ENCODE measurements at places on chromosomes 2 and 18. TPM values are rescaled to one million over a fixed set of nuclear protein-coding genes. Genes with fewer than 3 reads are reported as not detected.

Gene ATP8B1
- total RNA-seq, result not detected

GRCh38 chr2:20012032-20012281 is 511 bp downstream of the MATN3 start:
- H3K27ac ChIP-seq, result no peak overlapping the region
- peaks cover 20% of the 10 kb centered on the region for H3K27me3 ChIP-seq
- H3K4me3 ChIP-seq, result no peak overlapping the region
- H3K36me3 ChIP-seq, result no peaks in the 10 kb centered on the region
- DNase-seq, result no peak
- peaks cover 10% of the 10 kb centered on the region for H3K4me1 ChIP-seq

DNA sequence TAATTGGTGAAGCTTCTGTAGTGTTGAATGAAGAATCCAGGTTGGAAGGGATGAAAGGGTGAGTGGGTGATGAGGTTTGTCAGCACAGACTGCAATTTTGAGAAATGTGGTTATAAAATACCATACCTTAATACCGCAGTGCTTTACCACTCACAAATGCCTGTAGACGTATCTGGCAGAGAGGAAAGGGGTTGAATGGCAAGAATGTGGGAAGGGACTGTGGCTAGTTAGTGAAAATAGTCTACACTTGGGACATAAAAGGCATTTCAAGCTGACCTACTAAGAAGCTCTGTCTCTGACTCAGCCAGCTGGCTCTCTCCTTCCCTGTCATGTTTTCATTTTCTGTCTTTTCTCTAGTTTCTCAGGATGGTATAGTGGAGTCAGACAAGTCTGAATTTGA is 25.1 kb downstream of the CDK15 start:
- H3K27ac ChIP-seq, result no peak overlapping the region
- H3K4me3 ChIP-seq, result no peak overlapping the region
- no peak for DNase-seq
- no peaks in the 10 kb centered on the region for H3K36me3 ChIP-seq
- H3K4me1 ChIP-seq, result no peaks in the 10 kb centered on the region
- H3K27me3 ChIP-seq, result no peaks in the 10 kb centered on the region

- H3K27ac ChIP-seq, result no peak overlapping the region
- H3K4me3 ChIP-seq, result no peak overlapping the region
- no peaks in the 10 kb centered on the region for H3K27me3 ChIP-seq
- no peaks in the 10 kb centered on the region for H3K36me3 ChIP-seq
- no peaks in the 10 kb centered on the region for H3K4me1 ChIP-seq
- no peak for DNase-seq
Observed at GRCh38 chr18:43917520-43917919, 640.2 kb upstream of the SYT4 start.

DNA sequence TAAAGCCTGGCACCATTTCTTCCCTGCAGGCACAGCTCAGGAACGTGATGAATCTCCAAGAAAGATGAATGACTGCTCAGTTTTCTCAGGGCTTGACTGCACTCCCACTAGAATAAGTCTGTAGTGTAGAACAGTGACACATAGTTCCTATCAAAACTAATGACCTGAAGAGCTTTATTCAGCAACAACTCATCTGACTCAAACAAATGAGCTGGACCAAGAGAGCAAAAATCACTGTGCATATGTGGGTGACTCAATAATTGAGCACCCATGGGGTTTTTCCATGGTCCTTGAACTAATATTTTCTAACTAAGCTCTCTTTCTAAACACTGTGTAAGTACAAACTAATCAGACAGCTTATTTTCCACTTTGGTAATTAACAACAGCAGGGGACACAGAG is 61.1 kb upstream of the XDH start:
- H3K27me3 ChIP-seq, result peaks cover 3% of the 10 kb centered on the region
- H3K27ac ChIP-seq, result no peak overlapping the region
- DNase-seq, result no peak
- H3K36me3 ChIP-seq, result no peaks in the 10 kb centered on the region

- H3K36me3 ChIP-seq, result peaks cover 5% of the 10 kb centered on the region
- no peaks in the 10 kb centered on the region for H3K4me1 ChIP-seq
- no peak for DNase-seq
- H3K27me3 ChIP-seq, result no peaks in the 10 kb centered on the region
Observed at GRCh38 chr2:64111426-64111825, 32.8 kb downstream of the PELI1 start.

GRCh38 chr18:79766308-79766707 is 31.4 kb upstream of the KCNG2 start:
- H3K27ac ChIP-seq, result no peak overlapping the region
- no peaks in the 10 kb centered on the region for H3K4me1 ChIP-seq
- no peaks in the 10 kb centered on the region for H3K36me3 ChIP-seq
- DNase-seq, result no peak

Gene CNGA3
- not detected for total RNA-seq

GRCh38 chr2:235573331-235574221 is 79.7 kb downstream of the AGAP1 start:
- no peak for DNase-seq
- H3K4me3 ChIP-seq, result no peak overlapping the region
- H3K27me3 ChIP-seq, result no peaks in the 10 kb centered on the region
- H3K36me3 ChIP-seq, result no peaks in the 10 kb centered on the region

DNA sequence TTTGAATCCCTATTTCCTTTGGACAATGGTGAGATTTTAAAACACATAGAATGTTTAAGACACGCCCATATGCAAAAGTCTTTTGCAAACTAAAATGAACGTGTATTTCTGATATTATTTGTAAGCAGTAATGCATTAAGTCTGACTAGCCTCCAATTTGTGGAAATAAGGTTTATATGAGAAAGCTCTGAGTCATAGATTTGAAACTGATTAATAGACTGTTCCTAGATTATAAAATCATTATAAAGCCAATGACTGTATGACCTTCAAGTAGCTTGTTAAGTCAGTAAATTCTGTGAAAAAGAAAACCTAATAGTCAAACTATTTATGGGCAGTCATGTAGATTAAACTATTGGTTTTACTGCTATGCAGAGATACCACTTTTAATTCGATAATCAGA is 12.8 kb upstream of the EFEMP1 start:
- no peak for DNase-seq
- no peaks in the 10 kb centered on the region for H3K4me1 ChIP-seq
- H3K27ac ChIP-seq, result no peak overlapping the region
- H3K36me3 ChIP-seq, result no peaks in the 10 kb centered on the region

Gene COL3A1
- not detected for total RNA-seq

DNA sequence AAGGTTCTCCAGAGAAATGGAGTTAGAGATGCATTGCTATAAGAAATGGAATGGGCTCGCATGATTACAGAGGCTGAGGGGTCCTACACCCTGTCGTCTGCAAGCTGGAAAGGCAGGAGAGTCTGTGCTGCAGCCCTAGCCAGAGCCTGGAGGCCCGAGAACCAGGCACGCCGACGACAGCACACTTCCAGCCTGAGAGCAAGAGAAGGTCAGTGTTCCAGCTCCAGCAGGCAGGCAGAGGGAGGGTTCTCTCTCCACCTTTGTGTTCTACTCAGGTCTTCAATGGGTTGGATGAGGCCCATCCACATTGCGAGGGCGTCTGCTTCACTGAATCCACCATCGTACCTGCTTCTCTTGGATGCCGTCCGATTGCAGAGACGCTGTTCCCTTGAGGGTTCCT is 177.6 kb upstream of the HDAC4 start:
- no peak for DNase-seq
- H3K4me3 ChIP-seq, result no peak overlapping the region
- no peaks in the 10 kb centered on the region for H3K36me3 ChIP-seq
- H3K27ac ChIP-seq, result no peak overlapping the region
- H3K27me3 ChIP-seq, result no peaks in the 10 kb centered on the region
- no peaks in the 10 kb centered on the region for H3K4me1 ChIP-seq

DNA sequence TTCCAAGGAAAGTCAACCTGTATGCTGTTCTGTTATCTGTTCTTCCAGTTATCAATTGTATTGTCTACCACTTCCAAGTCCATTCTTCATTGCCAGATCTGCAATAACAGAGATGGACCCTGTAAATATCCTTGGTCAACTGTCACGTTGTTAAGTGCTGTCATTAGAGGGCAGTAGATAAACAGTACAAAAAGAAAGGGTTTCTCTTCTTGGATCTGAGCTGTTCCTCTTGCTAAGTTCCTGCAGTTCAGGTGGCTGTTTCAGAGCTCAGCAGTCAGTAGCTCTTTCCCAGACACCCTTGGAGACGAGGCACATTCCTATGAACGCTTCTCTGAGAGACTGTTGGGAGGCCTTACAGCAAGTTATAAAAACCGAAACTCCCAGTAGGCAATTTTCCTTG is 957.1 kb upstream of the CHAC2 start:
- H3K27ac ChIP-seq, result no peak overlapping the region
- no peak overlapping the region for H3K4me3 ChIP-seq
- H3K27me3 ChIP-seq, result no peaks in the 10 kb centered on the region
- H3K4me1 ChIP-seq, result no peaks in the 10 kb centered on the region
- no peak for DNase-seq

Gene VSNL1
- not detected for total RNA-seq

Gene SEPTIN10
- total RNA-seq, result 0.25 TPM

DNA sequence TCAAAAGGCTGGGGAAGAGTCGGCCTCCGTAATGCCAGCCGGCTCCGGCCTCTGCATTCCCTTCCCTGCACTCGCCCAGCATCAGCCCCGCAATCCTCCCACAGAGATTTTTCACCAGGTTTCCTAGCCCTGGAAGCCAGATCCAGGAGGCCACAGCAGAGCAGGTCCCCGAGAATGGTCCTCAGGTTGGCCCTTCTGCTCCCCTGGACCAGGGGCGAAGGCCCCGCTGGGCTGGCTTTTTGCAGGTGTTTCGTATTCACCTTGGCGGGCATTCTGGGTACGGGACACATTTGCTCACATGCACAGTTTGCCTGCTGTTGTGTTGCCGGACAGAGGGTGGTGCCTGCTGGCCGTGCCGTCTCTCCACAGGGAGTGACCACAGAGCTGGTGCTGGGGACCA is 309.5 kb downstream of the NDUFA10 start:
- H3K4me1 ChIP-seq, result no peaks in the 10 kb centered on the region
- no peak overlapping the region for H3K27ac ChIP-seq
- H3K4me3 ChIP-seq, result no peak overlapping the region
- no peak for DNase-seq

Gene FRZB
- not detected for total RNA-seq

- H3K36me3 ChIP-seq, result no peaks in the 10 kb centered on the region
- no peak for DNase-seq
- no peak overlapping the region for H3K4me3 ChIP-seq
- peaks cover 50% of the 10 kb centered on the region for H3K4me1 ChIP-seq
- no peaks in the 10 kb centered on the region for H3K27me3 ChIP-seq
Observed at GRCh38 chr2:234480337-234480736, 16.5 kb downstream of the ARL4C start.

Gene NT5DC4
- 0.45 TPM for total RNA-seq

DNA sequence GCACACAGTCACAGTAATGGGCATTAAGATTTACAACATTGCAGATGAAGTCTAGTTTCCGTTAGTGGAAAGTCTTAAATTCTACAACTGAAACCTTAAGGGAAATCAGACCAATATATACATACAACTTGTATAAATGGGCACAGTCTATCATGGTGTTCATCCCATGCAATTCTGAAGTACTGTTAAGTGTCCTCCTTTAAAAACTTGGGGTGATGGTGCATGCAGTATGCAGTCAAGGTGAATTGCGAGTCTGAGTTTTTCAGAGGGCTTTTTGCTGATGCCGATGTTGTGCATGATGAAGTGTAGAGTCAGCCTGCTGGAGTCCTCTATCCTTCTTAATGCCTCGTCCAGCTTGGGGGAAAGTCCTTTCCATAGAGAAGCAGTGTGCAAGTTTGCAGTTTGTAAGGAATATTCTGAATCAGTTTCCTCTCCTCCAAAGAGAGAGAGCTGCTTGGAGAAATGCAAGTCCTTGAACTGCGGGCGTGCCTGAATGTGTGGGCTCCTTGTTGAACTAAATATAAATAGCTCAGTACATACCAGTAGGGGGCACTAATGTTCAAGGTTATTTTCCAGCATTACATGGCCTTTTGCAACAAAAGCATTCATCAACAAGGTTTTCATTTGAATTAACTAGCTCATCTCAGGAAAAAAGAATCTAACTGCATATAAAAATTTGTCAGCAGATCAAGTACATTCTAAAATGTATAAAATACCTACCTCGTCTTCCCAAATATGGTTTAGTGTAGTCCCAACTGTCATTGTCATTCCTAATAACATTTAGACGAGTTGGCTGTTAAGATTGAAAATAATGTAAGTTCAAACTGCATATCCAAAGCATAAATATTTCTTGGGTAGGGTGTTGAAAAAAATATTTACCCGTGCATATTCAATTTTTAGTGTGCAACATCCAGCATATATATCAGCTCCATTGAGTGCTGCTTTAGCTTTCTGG is 21.3 kb downstream of the HNRNPLL start:
- no peak overlapping the region for H3K4me3 ChIP-seq
- H3K27ac ChIP-seq, result no peak overlapping the region
- H3K4me1 ChIP-seq, result no peaks in the 10 kb centered on the region
- no peak for DNase-seq

DNA sequence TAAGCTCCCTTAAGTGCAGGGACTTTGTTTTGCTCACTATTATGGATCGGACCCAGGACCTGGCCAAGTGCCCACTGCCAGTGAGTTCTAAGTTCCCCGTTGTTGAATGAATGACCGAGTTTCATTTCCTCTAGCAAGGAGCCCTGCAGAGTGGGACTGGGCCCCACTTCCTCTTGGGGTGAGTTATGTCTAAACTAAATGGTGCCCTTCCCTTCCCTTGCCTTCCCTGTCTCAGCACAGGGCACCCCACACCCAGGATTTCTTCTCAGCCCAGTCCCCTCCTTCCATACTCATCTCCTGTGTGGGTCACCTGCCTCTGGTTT is 195.3 kb upstream of the HS6ST1 start:
- no peak overlapping the region for H3K27ac ChIP-seq
- no peak overlapping the region for H3K4me3 ChIP-seq
- DNase-seq, result no peak
- no peaks in the 10 kb centered on the region for H3K27me3 ChIP-seq
- no peaks in the 10 kb centered on the region for H3K36me3 ChIP-seq

Gene TSGA10
- 8.4 TPM for total RNA-seq

DNA sequence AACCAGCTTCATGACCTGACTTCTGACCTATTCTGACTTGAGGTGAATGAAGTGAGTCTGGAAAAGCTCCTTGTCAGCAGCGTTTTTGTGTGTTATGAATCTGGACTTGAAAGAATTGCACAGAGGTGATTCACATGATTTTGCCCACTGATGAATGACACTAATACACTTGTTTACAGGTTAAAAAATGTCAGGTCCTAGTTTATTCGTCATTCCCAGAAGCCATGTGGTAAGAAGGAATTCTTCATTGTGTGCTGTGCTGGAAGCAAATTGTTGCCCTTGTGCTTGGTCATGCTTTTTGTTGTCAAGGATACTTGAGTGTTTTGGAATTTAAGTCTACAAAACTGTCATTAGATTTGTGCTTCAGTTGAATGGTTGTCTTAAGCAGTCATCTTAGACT is 15.5 kb downstream of the SEC11C start:
- DNase-seq, result no peak
- no peaks in the 10 kb centered on the region for H3K27me3 ChIP-seq
- H3K4me3 ChIP-seq, result no peak overlapping the region
- peaks cover 54% of the 10 kb centered on the region for H3K36me3 ChIP-seq
- H3K4me1 ChIP-seq, result no peaks in the 10 kb centered on the region
